ENCODE measurements at places on chromosomes 1 and 21.
A peak's percentile ranks its signal among the peaks of the same experiment; 100 is the strongest.

GRCh38 chr1:1759456-1760344 is 18.6 kb downstream of the NADK start:
- no peak for DNase-seq

DNA sequence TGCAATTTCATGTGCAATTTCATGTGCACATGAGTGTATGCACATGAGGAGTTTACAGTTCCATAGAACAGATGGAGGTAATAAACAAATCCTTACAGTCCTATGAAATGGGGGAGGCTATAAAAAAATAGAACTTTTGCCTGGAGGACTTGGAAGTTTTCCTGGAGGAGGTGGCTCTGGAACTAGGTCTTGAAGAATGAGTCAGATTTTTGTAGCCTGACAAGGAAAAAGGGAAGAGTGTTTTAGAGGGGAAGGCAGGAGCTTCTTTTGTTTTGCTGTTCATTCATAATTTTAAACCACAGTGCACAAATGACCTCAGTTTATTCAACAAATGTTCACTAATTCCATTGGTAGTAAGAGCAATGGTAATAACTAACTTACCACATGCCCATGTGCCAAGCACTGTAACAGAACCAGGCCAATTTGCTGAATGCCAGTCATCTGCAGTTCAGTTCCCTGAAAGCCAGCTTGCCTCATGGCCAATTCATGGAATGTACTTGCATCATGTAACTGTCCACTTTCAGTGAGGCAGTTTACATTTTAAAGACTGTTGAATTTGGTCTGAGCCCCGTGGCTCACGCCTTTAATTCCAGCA is 2.7 kb downstream of the DIO1 start:
- DNase-seq: no peak

DNA sequence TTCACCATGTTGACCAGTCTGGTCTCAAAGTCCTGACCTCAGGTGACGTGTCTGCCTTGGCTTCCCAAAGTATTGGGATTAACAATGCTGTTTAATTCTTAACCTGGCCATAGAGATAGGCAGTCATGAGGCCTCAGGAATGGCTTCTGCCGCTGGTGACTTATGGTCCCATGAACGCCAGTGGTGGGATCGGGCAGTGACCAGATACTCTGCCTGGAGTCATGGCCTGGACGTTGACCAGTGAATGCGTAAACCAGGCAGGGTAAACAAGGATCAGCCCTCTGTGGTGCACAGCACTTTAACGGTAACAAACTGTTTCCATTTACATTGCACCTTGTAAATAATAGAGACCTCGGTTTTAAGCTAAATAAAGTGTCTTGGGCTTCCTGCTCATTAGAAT is 23.0 kb downstream of the MTARC1 start:
- DNase-seq: no peak

GRCh38 chr1:245578771-245579170 is 424.0 kb downstream of the KIF26B start:
- no peak for DNase-seq

DNA sequence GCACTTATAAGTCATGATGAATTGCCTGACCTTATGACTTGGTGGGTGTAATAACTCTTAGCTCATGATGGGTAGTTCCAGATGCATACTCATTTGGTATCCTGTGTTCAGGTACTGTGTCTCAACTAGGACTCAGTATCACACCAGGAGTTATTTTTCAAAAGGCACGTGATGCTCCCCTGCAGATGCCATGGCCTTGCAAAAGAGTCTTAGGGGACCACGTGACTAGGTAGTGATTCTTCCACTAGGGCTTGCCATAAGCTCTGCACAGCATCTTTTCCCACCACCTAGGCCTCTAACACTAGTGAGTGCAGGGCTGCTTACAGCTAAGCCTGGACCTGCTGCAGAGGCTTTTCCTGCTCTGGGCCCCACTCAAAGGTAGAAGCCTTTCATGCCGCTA is 3.9 kb upstream of the FCAMR start:
- no peak for DNase-seq

DNA sequence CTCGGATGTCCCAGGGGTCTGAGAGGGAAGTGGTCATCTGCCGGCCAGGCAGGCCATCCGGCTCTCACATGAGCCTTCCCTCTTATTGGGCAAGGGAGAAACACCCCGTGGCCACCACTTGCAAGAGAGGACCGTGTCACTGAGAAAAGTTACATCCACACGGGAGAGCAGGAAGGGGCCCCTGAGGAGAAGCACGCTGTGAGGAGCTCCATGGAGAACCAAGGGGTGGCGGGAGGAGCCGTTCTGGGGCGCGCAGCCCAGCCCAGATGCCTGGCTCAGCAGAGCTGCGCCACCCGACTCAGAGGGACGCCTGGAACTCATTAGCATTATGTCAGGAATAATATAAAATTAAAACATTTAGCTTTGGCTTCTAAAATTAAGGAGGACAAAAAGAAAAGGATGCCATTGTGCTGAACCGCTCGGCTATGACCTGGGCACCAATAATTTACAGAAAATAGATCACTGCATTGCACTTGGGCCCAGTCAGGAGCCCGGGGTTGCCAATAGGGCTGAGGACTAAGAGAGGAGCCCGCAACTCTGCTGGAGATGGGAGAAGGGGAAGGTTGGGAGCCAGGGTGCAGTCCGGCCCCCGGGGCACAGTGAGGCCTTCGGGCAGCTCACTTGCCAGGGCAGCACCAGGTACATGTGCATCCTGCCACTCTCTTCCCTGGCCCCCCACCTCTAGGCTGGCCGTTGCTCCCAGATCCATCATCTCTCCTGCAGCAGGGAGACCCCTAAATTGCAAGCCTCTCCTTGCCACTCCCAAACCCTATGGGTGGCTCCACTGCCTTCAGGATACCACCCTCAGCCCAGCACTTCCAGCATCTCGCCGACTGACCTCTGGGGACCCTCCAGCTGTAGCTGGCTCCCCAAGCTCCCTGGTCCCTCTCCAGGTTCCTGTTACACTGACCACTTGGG is 84.8 kb downstream of the DMRTB1 start:
- DNase-seq: no peak

DNA sequence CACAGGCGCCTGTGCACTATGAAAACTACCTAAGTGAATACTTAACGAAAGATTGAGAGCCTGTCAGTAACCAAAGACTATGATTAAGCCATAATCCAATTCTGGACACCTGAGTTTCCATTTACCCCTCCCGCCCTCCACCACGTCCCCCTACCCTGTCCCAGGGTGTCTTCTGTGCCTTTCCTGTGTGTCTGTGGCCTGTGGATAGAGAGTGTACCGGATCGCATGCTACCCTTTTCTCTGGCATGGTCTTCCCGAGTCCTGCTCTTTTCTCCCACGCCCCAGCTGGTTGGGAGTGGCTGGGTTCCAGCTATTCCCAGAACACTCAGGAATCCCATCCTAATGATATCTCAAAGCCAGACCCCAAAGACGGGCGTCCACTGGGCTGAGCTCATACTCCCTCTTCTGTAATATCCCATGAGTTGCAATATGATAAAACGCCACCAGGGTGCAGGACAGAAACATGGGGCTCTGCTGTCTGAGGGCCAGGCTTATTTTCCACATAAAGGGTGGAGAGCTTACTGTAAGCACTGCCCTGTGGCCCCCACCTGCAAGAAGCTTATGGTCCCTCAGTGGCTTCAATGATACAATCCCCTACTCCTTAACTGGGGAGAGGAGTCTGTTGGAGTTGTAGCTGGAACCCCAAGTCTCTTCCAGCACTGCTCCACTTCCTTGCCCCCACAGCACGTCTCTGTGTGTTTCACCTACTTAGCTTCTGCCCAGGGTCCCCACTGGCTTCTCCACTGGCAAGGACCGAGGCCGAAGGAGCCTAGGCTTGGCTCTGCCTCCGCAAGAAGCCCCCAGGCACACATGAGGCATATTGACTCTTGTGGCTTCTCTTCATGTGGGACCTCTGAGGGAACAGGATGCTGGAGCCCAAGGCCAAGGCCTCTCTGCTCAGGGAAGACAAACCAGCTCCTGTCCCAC is 17.6 kb upstream of the ALX3 start:
- peak; percentile 76 for DNase-seq

GRCh38 chr1:21262293-21263051 is 27.8 kb downstream of the ECE1 start:
- peak; percentile 38 for DNase-seq

DNA sequence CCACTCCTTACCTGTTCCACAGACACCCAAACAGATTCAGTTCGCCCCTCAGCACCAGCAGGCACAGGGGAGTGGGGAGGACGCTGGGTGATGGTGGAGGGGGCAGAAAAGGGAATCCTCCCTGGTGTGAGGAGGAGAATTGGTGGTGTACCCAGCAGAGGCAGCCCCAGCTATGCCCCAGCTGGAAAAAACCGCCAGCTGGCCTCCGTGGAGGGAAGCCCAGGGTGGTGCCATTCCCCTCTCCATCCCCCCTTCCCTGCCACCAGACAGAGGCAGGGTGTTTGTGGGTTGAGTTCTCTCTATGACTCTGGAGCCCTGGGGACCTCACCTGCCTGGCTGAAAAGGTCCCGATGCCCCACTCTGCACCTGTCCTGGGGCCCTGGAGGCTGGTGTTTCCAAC is 27.9 kb downstream of the OPTC start:
- no peak for DNase-seq

DNA sequence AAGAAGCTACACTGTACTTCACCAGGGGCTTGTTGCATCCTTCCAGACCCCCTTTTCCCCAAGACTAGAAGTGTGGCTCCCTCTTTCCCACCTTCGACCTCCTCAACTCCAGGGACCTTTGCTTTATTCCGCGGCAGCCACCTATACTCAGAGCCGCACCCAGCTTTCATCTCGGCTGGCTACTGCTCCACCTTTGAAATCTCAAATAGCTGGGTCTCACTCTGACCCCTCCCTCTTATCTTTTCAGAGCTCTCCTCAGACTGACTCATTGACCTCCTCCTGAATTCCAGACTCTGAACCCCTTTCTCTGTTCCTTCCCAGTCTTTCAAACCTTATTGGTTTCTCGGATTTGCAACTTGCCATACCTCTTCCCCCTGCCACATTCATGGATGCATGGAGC is 144.7 kb upstream of the JUN start:
- no peak for DNase-seq

DNA sequence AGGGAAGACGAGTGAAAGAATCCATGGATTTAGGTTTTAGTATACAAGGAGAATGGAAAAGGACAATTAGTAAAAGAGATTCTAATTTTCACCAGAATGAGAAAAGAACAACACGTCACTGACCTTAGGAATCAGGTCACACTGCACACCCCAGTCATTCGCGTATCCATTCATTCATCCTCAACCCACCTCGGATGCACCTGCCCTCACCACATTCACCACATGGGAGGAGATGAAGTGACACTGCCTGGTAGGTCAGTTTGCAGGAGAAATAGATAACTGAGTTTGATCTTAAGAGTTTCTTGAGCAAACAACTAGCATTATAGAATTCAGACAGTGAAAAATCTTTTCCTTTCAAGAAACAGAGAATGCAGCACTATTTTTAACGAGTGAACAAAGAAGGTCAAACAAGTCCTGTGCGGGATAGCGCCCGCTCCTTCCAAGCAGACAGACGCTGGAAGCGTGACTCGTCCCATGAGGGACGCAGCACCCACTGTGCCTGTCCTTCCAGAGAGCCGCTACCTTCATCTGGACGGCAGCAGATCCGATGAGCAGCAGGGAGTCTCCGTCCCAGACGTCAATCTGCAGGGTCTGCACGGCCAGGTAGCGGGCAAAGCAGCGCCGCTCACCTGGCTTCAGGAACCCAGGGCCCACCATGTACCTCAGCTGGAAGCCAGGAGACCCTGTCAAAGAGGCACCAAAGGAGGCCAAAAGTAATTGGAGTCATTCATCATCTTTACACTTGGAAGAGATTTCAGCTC is 101.7 kb downstream of the NPHP4 start:
- no peak for DNase-seq

GRCh38 chr1:2501041-2501819 is 25.1 kb downstream of the PLCH2 start:
- DNase-seq: no peak

GRCh38 chr1:181514298-181515290 is 31.3 kb downstream of the CACNA1E start:
- DNase-seq: peak; percentile 14

DNA sequence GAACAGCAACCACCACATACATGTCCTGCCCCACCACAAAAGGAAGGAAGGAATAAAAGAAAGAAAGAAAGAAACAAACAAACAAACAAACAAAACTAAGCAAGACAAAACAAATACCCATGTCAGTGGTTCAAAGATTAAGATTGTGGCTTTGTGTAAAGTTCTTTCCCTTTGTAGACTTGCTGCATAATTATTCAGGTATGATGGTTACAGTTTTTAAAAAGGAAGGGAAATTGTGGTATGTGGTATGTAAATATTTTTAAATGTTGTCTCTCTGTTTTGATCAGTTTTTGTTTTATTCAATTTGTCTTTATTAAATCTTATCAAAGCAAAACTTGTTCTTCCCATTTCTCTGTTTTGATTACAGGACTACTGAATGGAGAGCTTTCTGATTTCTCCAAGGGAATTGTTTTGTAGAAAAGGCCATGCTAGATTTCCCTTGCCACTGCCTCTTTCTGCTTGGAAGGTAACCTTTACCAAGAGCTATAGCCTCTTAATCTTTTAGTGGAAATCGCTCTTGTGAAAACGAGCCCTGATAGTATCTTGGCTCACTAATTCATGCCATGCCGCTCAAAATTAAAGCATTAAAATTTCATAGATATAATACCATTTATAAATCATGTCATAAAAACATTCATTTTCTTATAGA is 290.3 kb upstream of the ST6GALNAC5 start:
- DNase-seq: no peak

DNA sequence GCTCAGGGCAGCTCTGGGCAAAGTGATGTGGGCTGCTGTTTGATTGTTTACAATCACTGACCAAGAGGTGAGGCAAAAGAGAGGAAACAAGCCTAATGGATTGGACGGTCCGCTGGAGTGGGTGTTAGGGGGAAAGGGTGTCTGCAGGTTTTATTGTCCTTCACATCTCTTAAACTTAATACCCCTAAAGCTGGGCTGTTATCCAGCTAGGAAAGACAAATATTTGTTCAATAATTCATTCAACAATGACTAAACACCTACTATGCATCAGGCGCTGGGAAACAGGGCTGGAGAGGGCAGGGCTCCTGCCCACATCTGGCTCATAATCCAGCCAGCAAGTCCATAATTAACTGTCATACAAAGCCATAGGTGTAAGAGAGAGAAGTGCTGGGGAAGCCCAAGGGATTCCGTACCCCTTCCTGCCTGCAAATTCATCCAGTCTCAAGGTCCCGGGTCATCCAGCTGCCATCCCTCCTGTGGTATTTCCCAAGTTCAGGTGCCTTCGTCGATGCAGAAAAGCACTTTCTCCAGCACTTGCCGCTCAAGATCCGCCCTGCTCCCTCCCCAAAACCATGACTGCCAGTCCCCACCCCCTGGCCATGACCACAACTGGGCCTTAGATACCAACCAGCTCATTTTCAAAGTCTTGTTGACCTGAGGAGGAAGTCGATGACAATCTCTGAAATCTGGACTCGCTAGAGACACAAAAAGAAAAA is 10.7 kb downstream of the TMEM63A start:
- DNase-seq: no peak

DNA sequence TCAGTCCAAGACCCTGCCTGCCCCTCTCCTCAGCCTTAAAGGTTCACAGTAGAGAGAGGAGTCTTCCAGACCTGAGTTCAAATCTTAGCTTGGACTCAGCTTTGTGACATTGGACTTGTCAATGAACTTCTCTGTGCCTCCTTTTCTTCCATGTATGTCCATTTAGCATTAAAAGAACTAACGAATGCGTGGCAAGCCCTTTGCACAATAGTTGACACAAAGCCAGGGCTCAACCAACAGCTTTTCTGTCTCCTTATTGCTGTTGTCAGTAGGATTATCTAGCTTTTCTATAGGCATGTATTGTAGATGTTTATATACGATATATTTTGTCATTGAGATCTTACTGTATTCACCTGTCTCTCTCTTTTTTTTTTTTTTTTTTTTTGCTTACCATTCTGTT is 450.8 kb downstream of the PTPRU start:
- DNase-seq: no peak
